Stimulated activated CD4-positive, alpha-beta T cell treated with anti-CD3 and anti-CD28 coated beads, Interleukin-12 subunit alpha, Interleukin-12 subunit beta, amount 100 ng/mL, for 48 hours (primary cell): ENCODE measurements at places on chromosomes 13 and 19.

GRCh38 chr19:38924388-38924787 is 6.2 kb downstream of the SARS2 start:
- DNase-seq = no peak

GRCh38 chr19:41531438-41532311 is 44.3 kb upstream of the CEACAM21 start:
- peak; percentile 79 for DNase-seq

- no peak for DNase-seq
Measured at GRCh38 chr13:70662231-70662940, 554.1 kb upstream of the KLHL1 start.

- DNase-seq = no peak
Measured at GRCh38 chr13:111415765-111416164, 95.3 kb downstream of the TEX29 start.

- DNase-seq = no peak
Measured at GRCh38 chr19:53612762-53613526, 18.9 kb upstream of the DPRX start.

DNA sequence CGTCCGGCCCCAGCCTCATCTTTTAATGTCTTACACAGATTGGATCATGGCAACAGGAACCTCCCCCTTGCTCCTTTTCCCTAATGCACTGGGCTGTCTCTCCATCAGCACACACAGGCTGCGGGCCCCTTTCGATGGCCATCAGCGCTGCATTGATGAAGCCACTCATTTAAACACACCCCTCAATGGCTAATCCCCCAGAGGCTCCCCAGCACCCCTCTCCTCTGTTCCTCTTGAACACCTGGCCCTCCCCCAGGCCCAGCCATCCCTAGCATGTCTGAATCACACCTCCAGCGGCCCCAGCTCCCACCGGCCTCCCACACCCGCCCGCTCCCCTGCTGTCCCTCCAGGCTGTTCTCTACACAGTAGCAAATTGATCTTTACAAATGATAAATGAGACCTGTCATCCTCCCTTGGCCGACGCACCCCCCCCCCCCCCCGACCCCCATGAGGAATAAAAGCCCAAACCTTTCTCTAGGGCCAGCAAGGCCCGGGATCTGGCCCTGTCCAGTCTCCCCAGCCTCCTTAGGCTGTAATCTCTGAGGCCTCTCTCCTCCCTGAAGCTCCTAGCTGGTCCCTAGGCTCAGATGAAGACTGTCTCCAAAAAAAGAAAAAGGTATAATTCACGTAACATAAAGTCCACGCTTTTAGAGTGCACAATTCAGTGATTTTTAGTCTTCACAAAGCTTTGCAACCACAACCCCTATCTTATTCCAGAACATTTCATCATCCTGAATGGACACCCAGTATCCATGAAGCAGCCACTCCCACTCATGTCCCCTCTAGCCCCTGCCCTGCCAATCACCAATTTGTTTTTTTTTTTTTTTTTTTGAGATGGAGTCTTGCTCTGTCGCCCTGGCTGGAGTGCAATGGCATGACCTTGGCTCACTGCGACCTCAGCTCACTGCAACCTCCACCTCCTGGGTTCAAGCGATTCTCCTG is 7.4 kb downstream of the RPL28 start:
- DNase-seq = no peak

DNA sequence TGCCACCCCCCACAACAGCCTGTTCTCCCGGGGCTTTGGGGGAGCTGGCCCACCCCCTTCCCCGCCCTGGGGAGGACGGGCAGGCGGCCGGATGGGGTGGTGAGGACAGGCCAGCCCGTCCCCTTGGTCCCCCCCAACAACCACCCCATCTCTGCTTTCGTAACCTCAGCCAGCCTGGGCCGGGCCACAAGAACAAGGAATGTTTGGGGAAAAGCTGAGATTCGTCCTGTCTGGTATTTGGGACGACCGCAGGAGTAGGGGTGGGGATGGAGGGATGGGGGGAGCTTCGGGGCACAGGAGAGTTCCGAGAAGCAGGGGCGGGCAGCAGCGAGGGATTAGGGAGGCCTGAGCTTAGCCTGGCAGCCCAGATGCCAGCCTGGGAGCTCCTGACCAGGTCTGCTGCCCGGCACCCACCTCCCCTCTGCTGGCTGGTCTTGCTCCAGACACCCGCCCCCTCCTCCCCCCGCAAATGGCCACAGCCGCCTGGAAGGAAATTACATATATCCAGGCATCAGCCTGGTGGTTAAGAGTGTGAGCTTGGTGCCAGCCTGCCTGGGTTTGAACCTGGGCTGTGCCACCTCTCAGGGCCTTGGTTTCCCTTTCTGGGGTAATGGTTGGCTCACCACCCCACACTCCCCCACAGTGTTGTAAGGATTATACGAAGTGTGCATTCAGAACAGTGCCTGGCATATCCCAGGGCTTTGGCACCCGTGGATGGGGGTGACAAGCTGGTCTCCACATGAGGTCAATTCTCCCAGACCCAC is at the start of gene PODNL1:
Gene PODNL1 (minus strand): TSS at position 117 of the 764 bp plus-strand sequence. CDS start 236 bp downstream, outside the sequence.
- no peak for DNase-seq

- no peak for DNase-seq
Measured at GRCh38 chr19:30271816-30272215, 100.4 kb upstream of the ZNF536 start.

GRCh38 chr13:113053801-113054604 is 51.6 kb upstream of the F7 start:
- DNase-seq = no peak

DNA sequence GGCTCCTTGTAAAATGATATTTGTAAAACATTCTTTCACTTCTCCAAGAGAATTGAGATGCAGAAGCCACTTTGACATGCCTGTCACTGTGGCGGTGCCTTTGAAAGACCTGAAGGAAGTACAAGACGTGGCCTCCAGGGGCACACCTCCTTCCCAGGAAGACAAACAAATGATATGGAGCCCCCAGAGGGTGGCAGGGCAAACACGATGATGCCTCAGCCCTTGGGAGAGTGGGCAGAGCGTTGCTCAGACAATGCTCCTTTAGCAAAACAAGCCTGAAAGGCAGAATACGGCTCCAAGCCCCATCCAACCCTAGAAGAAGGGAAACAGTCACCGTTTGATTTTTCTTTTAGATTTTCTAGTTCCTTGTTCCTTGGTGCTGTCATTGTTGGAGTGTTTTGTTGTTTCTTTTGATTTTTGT is 9.2 kb upstream of the ATP12A start:
- no peak for DNase-seq

DNA sequence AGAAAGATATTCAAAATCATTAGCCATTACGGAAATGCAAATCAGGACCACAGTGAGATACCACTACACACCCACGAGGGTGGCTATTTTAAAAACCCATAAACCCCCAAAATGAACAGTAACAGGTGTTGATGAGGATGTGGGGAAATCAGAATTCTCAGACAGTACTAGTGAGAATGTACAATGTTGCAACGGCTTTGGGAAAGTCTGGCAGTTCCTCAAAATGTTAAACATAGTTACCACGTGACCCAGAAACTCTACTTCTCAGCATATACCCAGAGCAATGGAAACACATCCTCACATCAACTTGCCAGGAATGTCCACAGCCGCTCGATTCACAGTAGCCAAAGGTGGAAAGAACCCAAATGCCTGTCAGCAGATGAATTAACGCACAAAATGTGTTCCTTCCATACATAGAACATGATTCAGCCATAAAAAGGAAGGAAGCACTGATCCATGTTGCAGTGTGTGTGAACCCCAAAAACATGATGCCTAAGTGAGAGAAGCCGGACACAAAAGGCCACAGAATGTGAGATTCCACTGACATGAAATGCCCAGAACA is 7.0 kb downstream of the PLVAP start:
- DNase-seq = no peak

DNA sequence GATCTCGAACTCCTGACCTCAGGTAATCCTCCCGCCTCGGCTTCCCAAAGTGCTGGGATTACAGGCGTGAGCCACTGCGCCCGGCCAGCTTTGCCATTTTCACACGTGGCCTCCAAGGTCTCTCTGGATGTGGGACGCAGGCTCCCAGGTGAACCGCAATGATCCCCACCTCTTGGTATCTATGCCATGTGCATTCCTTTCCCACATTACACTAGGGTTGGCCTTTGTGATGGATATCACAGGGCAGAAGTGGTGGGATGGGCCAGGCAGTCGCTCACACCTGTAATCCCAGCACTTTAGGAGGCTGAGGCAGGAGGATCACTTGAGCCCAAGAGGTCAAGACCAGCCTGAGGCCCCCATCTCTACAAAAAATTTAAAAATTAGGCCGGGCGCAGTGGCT is 22.4 kb downstream of the FGF21 start:
- DNase-seq = no peak

GRCh38 chr13:105343134-105343806 is 1192.2 kb downstream of the EFNB2 start:
- no peak for DNase-seq

GRCh38 chr19:18259893-18260292 is 14.4 kb downstream of the IQCN start:
- no peak for DNase-seq

- DNase-seq = no peak
Measured at GRCh38 chr13:24223341-24224231, 63.1 kb downstream of the SPATA13 start.

GRCh38 chr13:44989941-44990340 is 603 bp downstream of the GPALPP1 start:
- DNase-seq = no peak

GRCh38 chr19:48858984-48859710 is 9.3 kb downstream of the PLEKHA4 start:
- DNase-seq = peak; percentile 68

DNA sequence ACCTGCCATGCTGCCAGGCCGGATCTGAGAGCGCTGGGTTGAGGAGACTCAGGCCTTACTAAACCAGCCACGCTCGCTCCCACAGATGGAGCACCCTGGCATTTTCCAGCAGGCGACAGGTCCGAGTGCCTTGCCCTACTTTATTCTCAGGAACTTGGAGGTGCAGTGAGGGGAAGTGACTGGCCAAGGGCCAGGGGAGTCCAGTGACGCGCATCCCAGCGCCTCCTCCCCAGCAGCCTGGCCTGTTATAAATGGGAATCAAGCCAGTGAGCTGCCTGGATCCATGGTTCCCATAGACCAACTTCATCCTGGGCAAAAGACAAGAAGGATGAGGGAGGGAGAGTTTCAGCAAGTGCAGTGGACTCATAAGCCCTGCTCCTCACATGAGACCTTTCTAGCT is 35.5 kb downstream of the TMED1 start:
- no peak for DNase-seq

- DNase-seq = no peak
Measured at GRCh38 chr13:35792021-35792420, 315.5 kb upstream of the MAB21L1 start.

DNA sequence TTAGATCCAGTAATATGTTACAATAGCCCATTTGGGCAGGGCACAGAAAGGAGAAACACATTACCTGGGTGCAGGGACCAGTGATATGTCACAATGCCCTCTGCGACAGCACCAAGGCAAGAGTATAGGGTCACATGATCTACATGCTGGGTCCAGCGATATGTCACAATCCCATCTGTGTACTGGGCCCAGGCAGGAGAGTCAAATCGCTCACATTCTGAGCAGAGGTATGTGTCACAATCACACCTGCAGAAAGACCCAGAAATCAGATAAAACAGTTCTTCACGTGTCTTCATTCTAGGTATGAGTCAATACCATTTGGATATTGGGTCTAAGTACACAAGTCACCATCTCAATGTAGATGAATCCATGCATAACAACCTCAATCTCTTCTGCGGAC is 7.1 kb upstream of the ZNF43 start:
- no peak for DNase-seq

- DNase-seq = no peak
Measured at GRCh38 chr13:101522607-101523006, 70.1 kb downstream of the ITGBL1 start.

GRCh38 chr19:19900139-19900728 is 512 bp upstream of the ZNF93 start:
- DNase-seq = no peak

DNA sequence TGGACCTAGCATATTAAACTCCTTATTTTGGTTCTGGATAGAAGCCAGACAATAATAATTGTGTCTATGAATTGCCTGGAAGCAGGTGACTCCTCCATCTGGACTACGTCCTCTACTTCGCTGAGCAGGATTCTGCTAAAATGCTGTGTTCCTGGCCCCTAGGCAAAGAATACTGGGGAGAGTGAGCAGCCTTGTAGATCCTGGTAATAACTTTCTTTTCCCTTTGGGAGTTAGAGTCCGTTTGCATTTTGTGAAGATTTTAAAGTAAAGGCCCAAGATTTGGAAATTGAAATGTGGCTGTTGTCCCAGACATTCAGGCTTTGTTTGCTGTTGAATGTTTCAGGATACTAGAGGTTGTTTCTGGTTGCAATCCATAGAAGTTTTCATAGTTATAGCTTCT is 511.9 kb upstream of the KLF12 start:
- no peak for DNase-seq

DNA sequence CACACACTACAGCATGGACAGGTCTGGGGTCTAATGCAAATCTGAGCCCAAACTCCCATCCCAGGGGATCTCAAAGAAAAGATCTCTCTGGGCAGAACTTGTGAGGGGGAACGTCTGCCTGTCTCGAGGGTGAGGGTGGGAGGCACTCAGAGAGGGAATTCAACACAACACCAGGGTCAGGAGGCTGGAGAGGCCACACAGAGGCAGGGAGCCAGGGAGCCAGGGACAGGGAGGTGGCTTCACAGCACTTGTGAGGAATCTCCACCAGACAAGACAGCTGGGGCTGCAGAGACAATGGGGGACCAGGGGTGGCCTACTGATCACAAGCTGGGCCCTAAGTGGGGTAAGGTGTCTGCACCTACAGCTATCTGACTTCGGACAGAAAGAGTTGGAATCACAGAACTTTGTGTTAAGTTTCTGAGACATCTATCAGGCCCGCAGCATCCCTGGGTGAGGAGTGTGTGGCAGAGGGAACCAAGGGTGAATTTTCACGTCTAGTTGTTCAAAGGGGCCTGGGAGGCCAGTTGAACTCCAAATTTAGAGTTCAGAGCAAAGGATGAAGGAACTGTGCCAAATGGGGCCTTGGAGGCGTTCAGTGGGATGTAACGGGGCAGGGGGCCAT is 12.7 kb upstream of the AKAP8L start:
- DNase-seq = no peak

- DNase-seq = no peak
Measured at GRCh38 chr13:73514208-73514607, 455.4 kb downstream of the KLF5 start.

GRCh38 chr13:32414580-32414979 is 13.3 kb downstream of the N4BP2L1 start:
- no peak for DNase-seq

DNA sequence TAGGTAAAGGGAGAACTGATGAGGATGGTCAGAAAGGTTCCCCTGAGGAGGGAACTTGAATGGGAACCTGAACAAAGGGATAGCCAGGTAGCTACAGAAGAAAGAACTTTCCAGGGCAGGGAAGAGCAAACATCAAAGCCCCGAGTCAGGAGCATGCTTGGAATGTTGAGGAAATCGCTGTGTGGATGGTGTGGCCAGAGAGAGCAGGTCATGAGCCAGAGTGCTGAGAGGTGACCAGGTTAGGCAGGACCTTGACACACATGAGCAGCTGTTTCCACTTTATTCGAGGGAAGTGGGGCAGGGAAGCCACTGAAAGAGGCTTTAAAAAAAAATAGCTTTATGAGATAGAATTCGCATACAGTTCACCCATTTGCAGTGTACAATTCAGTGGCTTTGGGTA is 4.4 kb downstream of the RAB8A start:
- DNase-seq = no peak

GRCh38 chr19:53424968-53425597 is 6.7 kb upstream of the ZNF761 start:
- peak; percentile 58 for DNase-seq

GRCh38 chr13:114230575-114230974 is 4.1 kb upstream of the CDC16 start:
- no peak for DNase-seq

- DNase-seq = no peak
Measured at GRCh38 chr13:35832551-35832950, 298.6 kb downstream of the DCLK1 start.
